CD4-positive, CD25-positive, alpha-beta regulatory T cell (primary cell): ENCODE measurements at places on chromosomes 6 and 20.

- no peak for DNase-seq
Measured at GRCh38 chr6:155578251-155578650, 122.6 kb upstream of the NOX3 start.

GRCh38 chr20:25187220-25187619 lies 8.3 kb upstream of the ENTPD6 start:
- no peak for DNase-seq

DNA sequence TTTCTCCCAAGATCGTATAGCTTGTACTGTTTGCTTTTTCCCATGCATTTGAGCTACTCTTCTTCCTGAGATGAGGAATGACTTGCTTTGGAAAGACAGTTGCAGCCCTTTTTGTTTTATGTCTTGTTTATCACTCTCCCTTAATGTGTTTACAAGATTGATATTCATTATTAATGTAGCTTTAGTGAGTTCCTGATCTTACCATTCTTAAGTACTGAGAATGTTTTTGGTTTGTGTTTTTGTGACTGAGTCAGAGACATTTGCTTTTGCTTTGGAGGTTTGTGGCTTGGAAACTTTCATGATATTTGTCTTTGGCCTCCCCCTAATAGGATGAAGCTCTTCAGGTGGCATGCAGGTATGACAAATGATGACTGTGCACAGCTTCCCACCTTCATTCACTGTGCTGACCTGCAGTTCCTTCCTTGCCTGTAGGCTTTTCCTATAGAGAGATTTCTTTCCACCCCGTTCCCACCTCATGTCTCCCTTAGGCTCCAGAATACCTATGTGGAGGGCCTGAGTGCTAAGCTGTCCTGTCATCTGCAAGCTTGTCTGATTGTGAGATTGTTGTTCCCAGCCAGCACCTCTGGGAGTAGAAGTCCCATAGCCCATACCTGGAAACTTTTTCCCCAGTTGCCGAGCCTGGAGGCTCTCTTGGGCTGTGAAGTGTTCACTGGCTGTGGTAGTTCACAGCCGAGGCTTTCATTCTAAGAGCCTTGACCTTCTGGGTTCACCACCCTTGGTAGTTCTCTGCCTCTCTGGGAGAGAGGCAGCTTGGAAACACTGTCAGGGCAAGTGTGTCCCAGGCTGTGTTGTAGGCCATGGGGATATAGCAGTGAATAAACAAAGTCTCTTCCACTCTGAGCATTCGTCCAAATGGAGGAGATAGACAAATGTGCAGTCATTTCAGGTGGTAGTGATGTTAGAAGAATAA lies 27.1 kb downstream of the CDS2 start:
- no peak for DNase-seq

DNA sequence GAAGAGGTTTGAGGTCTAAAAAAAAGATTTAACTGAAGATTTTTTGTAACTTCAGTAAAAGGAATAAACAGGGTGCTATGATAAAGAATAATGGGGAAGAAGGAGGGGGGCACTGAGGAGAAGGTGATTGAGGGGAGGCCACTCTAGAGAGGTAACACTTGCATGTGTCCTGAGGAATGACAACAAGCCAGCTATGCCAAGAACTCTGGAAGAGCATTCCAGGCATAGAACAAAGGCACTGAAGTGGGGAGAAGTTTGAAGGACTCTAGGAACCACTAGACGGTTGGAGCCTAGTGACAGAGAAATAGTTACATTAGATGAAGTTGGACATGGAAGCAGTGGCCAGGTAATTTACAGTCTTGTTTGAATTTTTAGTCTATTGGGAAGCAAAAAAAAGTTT lies 10.8 kb upstream of the SF3B5 start:
- DNase-seq, result no peak

GRCh38 chr6:95515975-95516374 lies 61.4 kb upstream of the MANEA start:
- no peak for DNase-seq
